ENCODE measurements at places on chromosomes 16 and 17. TPM values are rescaled to one million over a fixed set of nuclear protein-coding genes. Genes with fewer than 3 reads are reported as not detected.

The UMOD gene
- total RNA-seq = not detected

The OR3A2 gene
- total RNA-seq = 0.57 TPM

The TBC1D3E gene
- total RNA-seq = not detected

The ST6GALNAC2 gene
- 1.0 TPM for total RNA-seq

The ANKFN1 gene
- 0.14 TPM for total RNA-seq

The CES5A gene
- not detected for total RNA-seq

The MC1R gene
- total RNA-seq = 4.3 TPM

The CKLF gene
- 41.8 TPM for total RNA-seq

The GNAO1 gene
- total RNA-seq = under 0.01 TPM

The OR2C1 gene
- total RNA-seq = 0.09 TPM

The ITGAD gene
- total RNA-seq = not detected

The CD300LG gene
- not detected for total RNA-seq

The TMEM235 gene
- total RNA-seq = not detected

The TMEM114 gene
- total RNA-seq = not detected

The TNRC6C gene
- 3.4 TPM for total RNA-seq

The CIBAR2 gene
- total RNA-seq = not detected

The KIF18B gene
- 0.09 TPM for total RNA-seq

The HS3ST2 gene
- not detected for total RNA-seq

The SMIM22 gene
- total RNA-seq = not detected

The BBS2 gene
- total RNA-seq = 56.9 TPM

The SCIMP gene
- total RNA-seq = not detected

The OTOP2 gene
- not detected for total RNA-seq

The HSD17B2 gene
- 4.4 TPM for total RNA-seq

The RAB26 gene
- total RNA-seq = 0.71 TPM

The PHKB gene
- 54.3 TPM for total RNA-seq

The HS3ST4 gene
- total RNA-seq = not detected
